ENCODE measurements at places on chromosomes 6 and 20.

- DNase-seq: no peak
These were observed 32.3 kb upstream of the MCM9 start for GRCh38 chr6:118967239-118967638.

DNA sequence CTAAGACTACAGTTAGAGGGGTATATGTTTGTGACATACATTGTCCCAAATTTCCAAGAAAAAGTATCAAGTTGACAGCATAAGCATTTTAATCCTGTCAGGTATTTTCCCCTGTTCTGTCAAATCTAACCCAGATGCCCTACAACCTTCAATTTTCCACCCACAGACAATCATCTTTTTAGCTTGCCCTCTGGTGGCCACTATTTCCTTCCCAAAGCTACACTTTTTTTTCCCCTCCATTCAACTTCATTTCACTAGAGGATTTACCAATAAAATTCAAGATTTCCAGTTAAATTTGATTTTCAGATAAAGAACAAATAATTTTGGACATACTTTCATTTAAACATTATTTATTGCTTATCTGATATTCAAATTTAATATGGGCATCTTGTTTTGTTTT, 286.6 kb downstream of the TENT5A start:
- peak; percentile 48 for DNase-seq

DNA sequence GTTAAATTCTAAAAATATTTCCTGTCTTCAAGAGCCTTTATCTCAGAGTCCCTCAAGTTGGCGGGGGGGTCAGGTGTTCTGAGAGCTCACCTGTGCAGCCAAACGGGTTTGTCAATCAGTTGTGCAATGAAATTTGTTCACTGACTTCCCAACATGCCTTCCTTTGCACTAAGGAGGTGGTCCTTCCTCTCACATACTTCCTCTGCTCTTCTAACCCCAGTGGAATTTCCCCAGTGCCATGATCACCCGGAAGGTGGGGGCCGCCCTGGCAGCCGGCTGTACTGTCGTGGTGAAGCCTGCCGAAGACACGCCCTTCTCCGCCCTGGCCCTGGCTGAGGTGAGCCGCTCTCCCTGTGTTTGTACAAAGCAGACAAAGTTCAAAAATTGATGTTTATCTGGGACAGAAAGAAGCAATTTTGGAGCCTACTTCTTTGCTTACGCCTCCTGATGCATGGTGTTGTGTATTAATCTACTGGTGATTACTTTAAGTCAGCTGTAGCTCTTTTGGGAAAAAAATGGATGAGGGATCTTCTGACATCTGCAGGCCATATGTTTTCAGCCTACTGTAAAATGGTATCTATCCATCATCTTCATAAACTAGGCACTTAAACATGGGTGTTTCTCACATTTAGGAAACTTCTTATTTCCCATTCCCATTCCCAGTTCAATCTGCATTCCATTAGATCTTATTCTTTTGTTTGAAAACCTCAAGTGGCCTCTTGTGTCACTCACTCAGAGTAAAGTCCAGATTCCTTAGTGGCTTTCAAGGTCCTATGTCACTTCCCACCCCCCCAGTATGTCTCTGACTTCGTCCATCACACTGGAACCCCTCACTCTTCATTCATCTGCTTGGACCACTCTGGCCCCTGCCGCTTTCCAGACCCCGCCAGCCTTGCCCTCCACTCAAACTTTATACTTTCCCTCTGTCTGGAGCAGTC, 10.1 kb downstream of the ALDH5A1 start:
- no peak for DNase-seq

- no peak for DNase-seq
These were observed 6.7 kb downstream of the SRC start for GRCh38 chr20:37352608-37352980.

- peak; percentile 63 for DNase-seq
These were observed 68.6 kb downstream of the BCKDHB start for GRCh38 chr6:80174900-80175572.

GRCh38 chr20:2460752-2461424, 9.7 kb downstream of the SNRPB start:
- no peak for DNase-seq

- DNase-seq: no peak
These were observed 2.4 kb upstream of the PPP1R3G start for GRCh38 chr6:5082487-5083306.
